ENCODE measurements at places on chromosomes 7 and 10.

- no peak for DNase-seq
These were observed 17.7 kb upstream of the FAM170B start for GRCh38 chr10:49151481-49151880.

DNA sequence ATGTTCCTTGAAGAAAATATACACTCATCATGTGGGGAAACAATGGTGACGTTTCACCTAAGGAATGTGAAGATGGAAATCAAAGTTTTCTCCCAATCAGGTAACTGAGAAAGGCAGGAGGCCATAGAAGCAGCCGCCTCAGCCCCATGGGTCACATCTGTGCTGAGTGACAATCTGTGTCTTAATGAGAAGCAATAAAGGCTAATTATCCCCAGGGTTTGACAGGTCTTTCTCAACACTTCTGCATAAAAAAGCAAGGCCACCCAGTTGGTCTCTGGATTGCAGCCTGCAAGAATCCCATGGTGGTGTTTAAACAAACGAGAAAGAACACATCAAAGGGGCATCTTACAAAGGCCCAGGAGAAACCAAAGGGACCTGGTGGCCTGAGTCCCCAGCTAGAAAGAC, 91.1 kb upstream of the TNS3 start:
- no peak for DNase-seq

GRCh38 chr10:15341502-15342128, 29.5 kb downstream of the FAM171A1 start:
- DNase-seq = no peak

DNA sequence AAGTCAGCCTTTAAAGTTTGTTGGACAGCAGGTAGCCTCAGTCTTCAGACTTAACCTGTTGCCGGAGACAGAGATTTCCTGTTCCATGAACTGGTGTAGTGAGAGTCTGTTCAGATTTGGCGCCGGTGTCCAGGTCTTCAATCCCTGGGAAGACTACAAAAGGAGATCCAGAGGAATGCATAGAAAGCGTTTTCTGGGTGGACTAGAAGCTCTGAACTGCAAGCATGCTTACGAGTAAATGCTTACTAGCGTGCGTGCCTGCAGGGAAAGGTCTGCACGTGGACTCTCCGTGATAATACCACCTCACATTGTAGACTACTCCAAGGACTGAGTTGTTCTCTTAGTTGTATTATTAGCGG, 878 bp downstream of the GLRX3 start:
- DNase-seq = no peak

GRCh38 chr7:79361214-79361613, 92.3 kb downstream of the MAGI2 start:
- no peak for DNase-seq
